ENCODE measurements at places on chromosomes 2 and 18. TPM values are rescaled to one million over a fixed set of nuclear protein-coding genes. Genes with fewer than 3 reads are reported as not detected.

DNA sequence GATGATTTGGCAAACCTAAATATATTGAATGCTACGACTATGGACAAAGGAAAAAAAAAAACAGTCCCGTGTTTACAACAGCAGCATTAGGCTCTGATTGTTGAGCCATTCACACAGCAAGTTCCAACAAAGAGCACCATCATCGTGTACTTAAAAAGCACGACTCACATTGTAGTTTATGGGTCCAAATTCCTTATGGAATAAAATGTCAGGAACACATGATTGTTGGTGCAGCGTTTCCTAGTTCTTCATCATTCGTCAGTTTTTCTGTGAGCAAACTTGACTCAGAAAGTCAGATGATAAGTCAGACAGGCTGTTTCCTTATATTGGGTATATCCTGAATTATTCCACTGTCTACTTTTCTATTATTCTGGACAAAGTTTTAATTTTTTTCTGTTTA is 10.0 kb upstream of the KIDINS220 start:
- H3K4me3 ChIP-seq, result no peak overlapping the region
- H3K36me3 ChIP-seq, result no peaks in the 10 kb centered on the region
- H3K4me1 ChIP-seq, result no peaks in the 10 kb centered on the region
- no peaks in the 10 kb centered on the region for H3K27me3 ChIP-seq
- no peak for DNase-seq
- no peak overlapping the region for H3K27ac ChIP-seq

DNA sequence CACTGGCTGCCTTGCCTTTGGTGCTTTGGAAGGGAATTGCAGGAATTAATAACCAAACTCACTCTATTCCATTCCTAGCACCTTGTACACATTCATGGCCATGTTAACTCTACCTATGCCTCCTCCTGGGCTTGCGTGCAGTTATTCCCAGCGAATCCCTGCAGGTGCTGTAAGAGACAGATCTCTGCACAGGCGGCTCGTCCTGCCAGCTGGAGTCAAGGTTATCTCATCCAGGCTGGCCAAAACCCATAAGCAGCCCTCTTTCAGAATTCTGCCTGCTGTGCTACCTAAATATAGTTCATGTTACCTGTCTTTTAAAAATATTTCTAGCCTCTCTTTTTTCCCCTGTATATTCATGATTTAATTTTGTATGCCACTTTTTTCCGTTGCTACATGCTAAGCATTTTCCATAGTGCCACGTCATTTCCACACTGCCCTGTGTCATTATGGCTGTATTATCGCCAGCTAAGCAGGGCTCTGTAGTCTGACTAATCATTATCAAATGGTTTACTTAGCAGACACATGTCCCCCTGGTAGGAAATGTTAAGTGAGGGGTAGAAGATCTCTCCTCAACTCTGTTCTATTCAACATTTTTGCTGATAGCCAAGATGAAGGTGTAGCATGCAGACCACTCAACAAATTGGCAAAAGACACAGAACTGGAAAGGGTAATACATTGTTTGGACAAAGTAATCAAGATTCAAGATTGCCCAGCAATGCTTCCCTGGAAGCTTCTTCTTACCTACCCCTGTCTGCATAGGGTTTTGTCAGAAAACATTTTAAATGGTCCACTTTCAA is 79.7 kb upstream of the TAF1B start:
- no peak overlapping the region for H3K4me3 ChIP-seq
- no peaks in the 10 kb centered on the region for H3K27me3 ChIP-seq
- H3K27ac ChIP-seq, result no peak overlapping the region
- DNase-seq, result no peak

DNA sequence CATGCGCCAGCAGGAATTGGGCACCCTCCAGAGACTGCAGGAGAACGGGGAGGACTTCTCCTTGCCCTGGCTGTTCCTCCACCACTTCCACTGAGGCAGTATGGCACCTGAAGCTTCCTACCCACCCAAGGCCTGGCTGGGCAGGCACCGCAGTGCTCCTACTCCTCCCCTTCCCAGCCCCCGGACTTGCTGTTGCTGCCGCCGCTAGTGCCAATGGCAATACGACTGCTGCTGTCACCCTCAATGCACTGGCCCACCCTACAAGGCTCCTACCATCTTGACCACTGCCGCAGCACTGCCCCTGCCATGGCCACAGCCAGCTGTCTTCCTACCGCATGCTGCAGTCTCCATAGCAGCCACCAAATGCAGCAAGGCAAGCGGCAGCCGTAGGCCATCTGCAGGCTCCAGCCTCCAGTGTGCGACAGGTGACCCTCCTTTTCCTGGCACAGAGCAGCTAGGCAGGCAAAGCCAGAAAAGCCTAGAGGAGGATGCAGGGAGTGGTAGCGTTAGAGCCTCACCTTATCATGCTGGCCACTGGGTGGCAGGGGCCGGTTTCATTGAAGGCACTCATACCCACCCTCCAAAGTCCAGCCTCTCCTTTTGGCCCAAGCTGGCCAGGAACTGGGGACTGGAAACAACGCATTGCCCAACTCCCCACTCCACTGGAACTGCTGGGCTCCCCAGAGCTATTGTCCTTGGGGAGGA is 47.4 kb upstream of the ANKRD62 start:
- no peaks in the 10 kb centered on the region for H3K27me3 ChIP-seq
- H3K27ac ChIP-seq, result no peak overlapping the region
- no peak for DNase-seq
- no peaks in the 10 kb centered on the region for H3K36me3 ChIP-seq
- H3K4me1 ChIP-seq, result no peaks in the 10 kb centered on the region

- H3K36me3 ChIP-seq, result peaks cover 16% of the 10 kb centered on the region
- H3K4me3 ChIP-seq, result no peak overlapping the region
- no peak overlapping the region for H3K27ac ChIP-seq
- H3K27me3 ChIP-seq, result no peaks in the 10 kb centered on the region
Observed at GRCh38 chr2:44324971-44325426, 36.3 kb downstream of the PREPL start.

DNA sequence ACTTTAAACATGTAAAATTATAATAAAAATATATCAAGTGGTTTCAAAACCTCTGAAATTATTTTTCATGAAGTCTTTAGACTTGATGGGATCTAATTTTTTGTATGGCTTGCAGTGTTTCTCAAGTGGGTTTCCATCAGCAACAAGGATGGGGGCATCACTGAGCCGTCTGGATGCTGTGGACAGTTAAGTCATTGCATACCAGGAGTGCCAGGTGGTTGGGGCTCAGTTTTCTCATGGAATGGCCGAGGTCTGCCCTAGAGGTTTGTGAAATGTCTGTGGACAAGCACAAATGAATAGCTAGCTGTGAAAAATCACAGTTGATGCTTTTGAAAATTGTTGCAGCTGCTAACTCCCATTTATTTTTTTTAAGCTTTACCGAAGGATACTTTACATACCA is 1.7 kb downstream of the PRELID3A start:
- H3K4me3 ChIP-seq, result no peak overlapping the region
- H3K27ac ChIP-seq, result no peak overlapping the region
- no peak for DNase-seq
- H3K27me3 ChIP-seq, result no peaks in the 10 kb centered on the region
- no peaks in the 10 kb centered on the region for H3K4me1 ChIP-seq
- no peaks in the 10 kb centered on the region for H3K36me3 ChIP-seq

DNA sequence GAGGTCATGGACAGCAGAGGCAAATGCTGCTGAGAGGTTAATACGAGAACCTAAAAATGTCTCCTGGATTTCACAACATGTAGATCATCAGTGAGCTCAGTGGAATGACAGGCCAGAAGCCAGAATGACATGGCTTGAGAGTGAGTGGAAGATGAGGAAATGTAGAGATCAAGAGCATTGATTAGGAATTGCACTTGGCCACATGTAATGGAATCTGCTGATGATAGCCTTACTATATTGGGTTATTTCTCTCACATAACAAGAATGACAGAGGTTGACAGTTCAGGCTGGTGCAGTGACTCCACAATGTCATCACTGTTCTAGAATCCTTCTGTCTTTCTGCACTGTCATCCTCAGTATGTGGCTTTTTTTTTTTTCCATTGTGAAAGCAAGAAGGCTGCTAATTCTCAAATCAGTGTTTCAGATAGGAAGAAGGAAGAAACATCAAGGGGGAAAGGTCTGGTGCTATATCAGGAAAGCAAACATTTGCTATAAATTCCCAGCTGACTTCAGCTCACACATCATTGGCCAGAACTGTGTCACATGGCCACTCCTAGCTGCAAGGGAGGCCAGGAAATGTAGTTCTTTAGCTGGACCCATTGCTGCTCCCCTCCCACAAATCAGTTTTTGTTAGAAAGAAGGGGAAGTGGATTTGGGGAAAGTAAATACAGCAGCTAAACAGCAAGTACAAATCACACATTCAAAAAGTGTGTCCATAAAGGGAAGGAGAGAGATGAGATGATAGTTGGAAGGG is 127.2 kb downstream of the FAM161A start:
- no peaks in the 10 kb centered on the region for H3K4me1 ChIP-seq
- DNase-seq, result no peak
- no peaks in the 10 kb centered on the region for H3K27me3 ChIP-seq
- no peak overlapping the region for H3K4me3 ChIP-seq

DNA sequence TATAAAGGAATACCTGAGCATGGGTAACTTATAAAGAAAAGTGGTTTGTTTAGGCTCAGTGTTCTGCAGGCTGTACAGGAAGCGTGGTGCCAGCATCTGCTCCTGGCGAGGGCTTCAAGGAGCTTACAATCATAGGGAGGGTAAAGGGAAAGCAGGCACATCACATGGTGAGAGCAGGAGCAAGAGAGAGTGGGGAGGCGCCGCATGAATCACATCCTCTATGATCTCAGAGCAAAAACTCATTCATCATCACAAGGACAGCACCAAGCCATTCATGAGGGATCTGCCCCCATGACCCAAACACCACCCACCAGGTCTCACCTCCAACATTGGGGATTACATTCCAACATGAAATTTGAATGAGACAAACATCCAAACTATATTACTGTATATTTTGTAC is 32.5 kb downstream of the R3HDM1 start:
- no peaks in the 10 kb centered on the region for H3K27me3 ChIP-seq
- H3K36me3 ChIP-seq, result no peaks in the 10 kb centered on the region
- H3K4me1 ChIP-seq, result no peaks in the 10 kb centered on the region
- no peak overlapping the region for H3K4me3 ChIP-seq

GRCh38 chr2:116706396-116706795 is 1108.1 kb upstream of the DDX18 start:
- no peaks in the 10 kb centered on the region for H3K27me3 ChIP-seq
- no peak overlapping the region for H3K27ac ChIP-seq
- H3K36me3 ChIP-seq, result no peaks in the 10 kb centered on the region
- no peak overlapping the region for H3K4me3 ChIP-seq
- DNase-seq, result no peak

DNA sequence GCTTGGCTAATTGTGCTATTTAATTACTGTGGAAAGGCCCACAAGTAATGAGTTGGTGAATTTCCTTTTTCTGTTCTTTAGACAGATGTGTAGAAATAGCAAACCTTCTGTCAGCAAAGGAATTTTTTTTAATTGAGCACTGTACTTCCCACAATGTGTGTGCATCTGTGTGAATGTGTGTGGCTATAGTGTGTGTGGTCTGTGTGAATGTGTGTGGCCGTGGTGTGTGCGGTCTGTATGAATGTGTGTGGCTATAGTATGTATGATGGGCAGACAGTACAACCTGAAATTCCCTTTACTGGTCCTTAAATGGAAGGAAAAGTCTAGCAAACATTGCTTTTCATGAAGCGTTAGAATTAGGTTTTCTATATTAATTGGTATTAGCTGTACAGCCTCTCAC is 203.5 kb upstream of the TPO start:
- H3K27me3 ChIP-seq, result no peaks in the 10 kb centered on the region
- no peak for DNase-seq
- no peak overlapping the region for H3K27ac ChIP-seq
- no peaks in the 10 kb centered on the region for H3K4me1 ChIP-seq

Gene KATNAL2
- total RNA-seq, result 1.3 TPM

Gene TXNL1
- 38.6 TPM for total RNA-seq

Gene ADCYAP1
- total RNA-seq, result not detected

Data from right lobe of liver (tissue), 6 donors.